ENCODE measurements at places on chromosomes 12 and 14.
A peak's percentile ranks its signal among the peaks of the same experiment; 100 is the strongest.

- DNase-seq: no peak
Observed at GRCh38 chr12:132426349-132427173, 63.4 kb upstream of the FBRSL1 start.

- DNase-seq: no peak
Observed at GRCh38 chr12:46917821-46918220, 92.0 kb upstream of the SLC38A4 start.

GRCh38 chr14:26370115-26370514, 227.7 kb downstream of the NOVA1 start:
- DNase-seq: no peak

DNA sequence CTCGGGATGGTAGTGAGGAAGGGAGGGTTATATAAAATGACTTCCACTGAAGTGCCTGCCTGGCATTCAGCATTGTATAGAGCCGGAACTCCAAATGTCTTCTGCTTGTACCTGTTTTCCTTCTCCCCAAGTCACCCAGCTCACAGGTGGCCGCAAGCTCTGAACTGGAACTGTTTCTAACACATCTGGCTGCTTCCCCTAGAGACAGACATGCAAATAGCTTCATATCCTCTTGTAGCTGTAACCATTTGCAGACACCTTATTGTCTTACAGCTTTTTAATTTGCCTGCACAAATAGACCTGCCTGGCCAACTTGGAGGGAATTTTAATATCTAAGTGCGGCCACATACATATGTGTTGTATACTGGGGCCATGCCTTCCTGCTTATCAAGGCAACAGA, 126.0 kb downstream of the CHST11 start:
- no peak for DNase-seq

- peak; percentile 70 for DNase-seq
Observed at GRCh38 chr14:105314287-105315200, at the start of gene PACS2. TSS of gene PACS2 (plus strand) at chr14:105314748. CDS start at chr14:105314919, 171 bp downstream.
